OCI-LY7 (cell line): ENCODE measurements at places on chromosomes 3 and 15. TPM values are rescaled to one million over a fixed set of nuclear protein-coding genes. Genes with fewer than 3 reads are reported as not detected.

The PIF1 gene
- total RNA-seq = 112 and 126 TPM in 2 replicates

The FGD5 gene
- total RNA-seq = 0.21 TPM in 1 of 2 replicates, not detected in the other

The ATG7 gene
- total RNA-seq = 28.4 and 28.6 TPM in 2 replicates

The DLEC1 gene
- total RNA-seq = 0.11 TPM in 1 of 2 replicates, not detected in the other

The NIT2 gene
- total RNA-seq = 42.1 and 51.1 TPM in 2 replicates

The PCLAF gene
- 99.5 and 100 TPM in 2 replicates for total RNA-seq

The TMEM62 gene
- 27.1 and 27.4 TPM in 2 replicates for total RNA-seq

The HOMER2 gene
- total RNA-seq = 5.6 and 6.3 TPM in 2 replicates
